ENCODE measurements at places on chromosomes 11 and 22.

DNA sequence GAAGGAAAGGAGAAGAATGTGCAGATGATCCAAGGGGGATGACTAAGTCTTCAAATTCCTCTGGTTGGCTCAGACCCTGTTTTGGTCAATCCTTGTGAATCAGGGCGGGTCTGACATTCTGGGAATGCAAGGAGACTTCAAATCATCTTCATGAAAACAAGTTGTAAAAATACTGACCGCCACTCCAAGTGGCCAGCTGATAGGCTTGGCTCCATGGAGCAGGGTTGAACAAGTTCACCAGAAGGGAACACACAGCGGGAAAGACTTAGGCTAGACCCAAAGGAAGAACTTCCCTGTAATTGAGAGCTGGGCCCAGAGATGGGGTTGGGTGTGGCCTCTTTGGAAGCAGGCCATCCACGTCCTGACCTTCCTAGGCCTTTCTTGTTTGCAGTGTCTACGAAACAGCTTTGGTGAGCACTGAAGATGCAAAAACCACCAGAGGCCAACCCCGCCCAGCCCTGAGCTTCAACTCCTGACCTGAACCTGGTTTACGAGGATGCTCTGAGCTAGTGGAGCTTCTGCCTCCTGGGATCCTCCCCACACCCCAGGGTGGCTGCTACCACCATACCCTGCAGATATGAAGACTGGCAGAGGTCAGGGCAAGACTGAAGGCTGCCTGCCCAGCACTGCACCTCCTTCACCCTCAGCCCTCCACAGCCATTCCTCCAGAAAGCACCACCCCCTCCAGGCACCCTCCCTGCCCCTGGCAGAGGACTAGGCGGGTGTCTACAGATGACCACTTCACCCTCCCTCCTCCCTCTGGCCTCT is 26.1 kb downstream of the GDPD5 start:
- no peak for DNase-seq

DNA sequence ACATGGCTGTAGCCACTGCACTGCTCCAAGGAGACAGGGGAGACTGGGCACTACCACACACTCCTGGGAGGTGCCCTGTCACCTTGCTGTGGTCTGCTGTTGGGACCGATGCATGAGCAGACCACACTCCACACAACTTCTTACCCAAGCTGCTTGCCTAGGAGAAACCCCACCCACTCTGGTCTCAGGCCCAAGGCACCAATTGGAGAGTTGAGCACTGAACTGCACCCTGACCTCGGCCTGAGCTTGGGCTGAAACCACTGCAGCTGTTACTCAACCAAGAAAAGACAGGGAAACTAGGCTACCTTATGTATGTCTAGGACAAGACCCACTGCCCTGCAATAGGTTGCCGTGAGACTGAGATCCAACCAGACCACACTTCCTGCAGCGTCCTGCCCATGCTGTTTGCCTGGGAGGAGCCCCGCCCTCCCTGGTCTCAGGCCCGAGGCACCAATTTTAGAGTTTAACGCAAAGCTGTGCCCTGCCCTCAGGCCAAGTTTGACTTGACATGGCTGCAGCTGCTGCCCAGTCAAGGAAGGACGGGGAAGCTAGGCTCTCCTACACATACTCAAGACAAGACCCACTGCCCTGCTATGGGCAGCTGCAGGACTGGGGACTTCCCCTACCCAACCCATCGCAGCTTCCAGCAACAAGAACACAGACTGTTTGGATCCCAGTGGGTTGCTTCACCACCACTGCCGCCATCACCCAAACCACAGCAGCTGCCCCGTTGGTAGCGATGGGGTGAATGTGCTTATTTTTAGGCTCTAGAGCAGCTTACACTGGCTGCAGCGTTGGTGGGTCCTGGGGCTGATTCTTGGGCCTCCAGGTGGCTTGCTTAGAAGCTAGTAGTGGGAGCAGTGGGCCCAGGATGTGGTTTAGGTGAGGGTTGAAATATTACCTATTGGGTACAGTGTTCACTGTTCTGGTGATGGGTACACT is 66.8 kb downstream of the BRD1 start:
- DNase-seq, result no peak

DNA sequence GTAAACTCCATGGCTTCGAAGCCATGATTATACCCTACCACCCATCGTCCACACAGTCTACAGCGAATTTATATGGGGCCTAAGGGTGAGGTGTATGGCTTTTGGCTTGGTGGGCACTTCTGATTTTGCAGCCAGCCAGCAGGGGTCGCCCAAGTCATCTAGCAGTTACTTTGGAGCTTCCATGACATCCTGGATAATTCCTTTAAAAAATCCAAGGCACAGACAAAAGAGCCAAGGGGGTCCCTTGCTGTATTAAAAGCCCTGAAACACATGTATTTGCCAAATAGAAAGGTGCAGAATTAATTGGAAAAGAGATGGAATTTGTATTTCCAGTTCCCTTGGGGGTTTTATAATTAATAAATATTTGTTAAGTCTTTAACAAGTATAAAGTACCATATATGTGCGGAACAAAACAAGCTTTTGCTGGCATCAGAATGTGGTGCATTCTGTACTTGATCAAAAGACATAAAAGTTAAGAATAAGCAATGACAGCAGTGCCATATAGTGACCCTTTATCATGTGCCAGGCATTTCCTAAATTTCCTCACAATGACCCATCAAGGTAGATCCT is 132.8 kb upstream of the PITPNB start:
- DNase-seq, result peak; percentile 78

- no peak for DNase-seq
Observed at GRCh38 chr11:7533199-7534041, 19.6 kb downstream of the PPFIBP2 start.

DNA sequence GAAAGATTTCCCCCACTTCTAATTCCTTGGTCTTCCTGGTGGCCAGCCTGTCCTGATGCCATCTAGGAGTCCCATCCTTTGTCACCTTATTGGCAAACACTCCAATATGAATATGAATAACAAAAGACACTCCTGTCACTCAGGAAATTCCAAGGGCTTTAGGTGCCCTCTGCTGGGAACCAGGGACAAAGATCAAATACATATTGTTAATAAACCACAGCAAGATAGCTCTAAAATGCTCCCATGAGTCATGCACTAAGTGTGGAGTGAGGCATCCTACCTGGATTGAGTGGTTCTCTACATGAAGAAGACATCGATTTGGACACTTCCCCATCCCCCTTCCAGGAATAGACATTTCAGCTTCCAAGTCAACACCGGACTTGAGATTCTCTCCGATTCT is 823.6 kb downstream of the TBC1D22A start:
- DNase-seq, result no peak

GRCh38 chr22:39815932-39816331 is 77.6 kb downstream of the ENTHD1 start:
- no peak for DNase-seq

Measured in lung microvascular endothelial cell (primary cell).